Esophagus squamous epithelium (tissue), 5 donors: ENCODE measurements at places on chromosomes 12 and 14.
A peak's percentile ranks its signal among the peaks of the same experiment; 100 is the strongest.

DNA sequence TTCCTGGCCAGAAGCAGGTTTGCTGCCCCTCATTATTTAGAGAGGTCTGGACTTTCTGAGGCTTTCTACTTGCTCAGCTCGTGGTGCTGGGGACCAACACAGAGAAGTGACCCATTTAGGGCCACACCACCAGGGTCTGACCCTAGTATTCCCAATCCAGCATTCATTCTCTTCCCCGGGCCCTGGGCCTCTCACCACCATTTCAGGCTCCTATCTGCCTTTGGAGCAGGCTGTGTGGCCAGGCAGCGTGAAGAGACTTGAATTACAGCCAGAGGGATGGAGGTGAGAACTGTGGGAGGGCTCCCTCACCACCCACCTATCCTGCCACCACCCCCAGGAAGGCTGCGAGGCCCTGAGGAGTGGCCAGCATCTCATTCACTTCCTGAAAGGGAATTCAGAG is 24.6 kb downstream of the FAM222A start:
- H3K4me1 ChIP-seq = peaks cover 9% of the 10 kb centered on the region
- H3K27ac ChIP-seq = no peak overlapping the region
- H3K36me3 ChIP-seq = no peaks in the 10 kb centered on the region
- DNase-seq = no peak
- no peaks in the 10 kb centered on the region for H3K27me3 ChIP-seq

GRCh38 chr14:26213846-26214575 is 383.8 kb downstream of the NOVA1 start:
- H3K36me3 ChIP-seq = no peaks in the 10 kb centered on the region
- no peak for DNase-seq
- no peak overlapping the region for H3K27ac ChIP-seq
- H3K4me3 ChIP-seq = no peak overlapping the region
- H3K27me3 ChIP-seq = no peaks in the 10 kb centered on the region

- no peaks in the 10 kb centered on the region for H3K27me3 ChIP-seq
- DNase-seq = no peak
- H3K4me1 ChIP-seq = no peaks in the 10 kb centered on the region
Measured at GRCh38 chr12:77016606-77017005, 48.8 kb downstream of the E2F7 start.

- no peak for DNase-seq
- peaks cover 3% of the 10 kb centered on the region for H3K4me1 ChIP-seq
- H3K36me3 ChIP-seq = no peaks in the 10 kb centered on the region
- H3K27me3 ChIP-seq = no peaks in the 10 kb centered on the region
Measured at GRCh38 chr12:43835264-43835655, 621 bp upstream of the TMEM117 start.

GRCh38 chr12:24561882-24562770 is 386.8 kb downstream of the BCAT1 start:
- no peak for DNase-seq
- H3K4me3 ChIP-seq = peak overlapping the region; percentile 82
- H3K4me1 ChIP-seq = peaks cover 44% of the 10 kb centered on the region
- no peaks in the 10 kb centered on the region for H3K27me3 ChIP-seq

GRCh38 chr14:103923863-103924262 is 4.4 kb upstream of the TDRD9 start:
- H3K27ac ChIP-seq = no peak overlapping the region
- H3K36me3 ChIP-seq = no peaks in the 10 kb centered on the region
- H3K4me3 ChIP-seq = no peak overlapping the region
- H3K4me1 ChIP-seq = peaks cover 26% of the 10 kb centered on the region
- DNase-seq = no peak

DNA sequence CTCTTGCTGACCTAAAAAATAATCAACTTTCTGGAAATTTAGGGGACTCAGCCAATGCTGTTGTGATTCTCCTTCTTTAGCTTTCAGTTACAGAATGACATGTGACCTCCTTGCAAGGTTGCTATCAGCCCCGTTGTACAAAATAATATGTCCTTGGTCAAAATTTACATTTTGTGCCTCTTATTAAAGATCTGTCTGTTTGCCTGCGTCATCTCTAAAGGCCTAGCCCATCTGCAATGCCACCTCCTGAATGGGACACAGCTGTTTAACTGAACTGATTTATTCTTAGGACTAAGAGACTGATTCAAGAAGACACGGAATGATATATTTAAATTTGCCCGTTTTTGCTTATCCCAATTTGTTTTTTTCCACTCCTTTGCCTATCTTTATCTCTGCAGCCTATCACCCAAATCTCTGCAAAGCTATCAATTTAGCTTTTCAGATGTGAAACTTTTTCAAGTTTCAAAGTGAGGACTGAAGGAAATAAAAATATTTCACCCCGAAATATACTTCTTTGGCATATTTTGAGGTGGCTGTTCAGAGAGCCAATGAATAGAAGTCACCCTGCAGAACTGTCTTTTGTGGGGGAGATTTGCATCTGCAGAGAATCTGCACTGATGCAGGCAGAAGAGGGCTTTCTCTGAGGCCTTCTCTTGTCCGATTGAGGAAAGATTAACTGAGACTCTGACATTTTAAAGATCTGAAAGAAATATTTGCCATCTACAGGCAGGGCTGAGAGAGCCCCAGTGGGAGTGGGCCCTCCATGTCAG is 126.0 kb downstream of the VEZT start:
- no peaks in the 10 kb centered on the region for H3K27me3 ChIP-seq
- H3K36me3 ChIP-seq = no peaks in the 10 kb centered on the region
- H3K4me1 ChIP-seq = no peaks in the 10 kb centered on the region

DNA sequence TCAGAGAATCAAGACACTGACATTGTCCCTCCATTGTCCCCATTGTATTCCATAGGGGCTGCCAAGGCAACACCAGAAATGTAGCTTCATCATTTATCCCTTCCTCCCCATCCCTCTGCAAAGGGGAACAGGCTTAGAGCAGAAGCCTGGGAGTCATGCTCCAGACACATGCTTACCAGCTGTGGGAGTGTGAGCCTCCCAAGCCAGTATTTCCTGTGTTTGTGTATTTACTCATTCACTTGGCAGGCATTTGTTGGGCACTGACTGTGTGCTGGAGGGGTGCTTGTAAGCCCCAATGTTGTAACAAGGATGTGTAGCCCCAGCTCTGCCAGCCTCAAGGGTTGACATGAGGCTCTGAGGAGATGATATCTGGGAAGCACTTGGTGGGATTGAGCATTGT is 46.0 kb upstream of the TCL1A start:
- no peaks in the 10 kb centered on the region for H3K4me1 ChIP-seq
- H3K4me3 ChIP-seq = no peak overlapping the region
- no peaks in the 10 kb centered on the region for H3K36me3 ChIP-seq
- H3K27ac ChIP-seq = no peak overlapping the region

GRCh38 chr14:104229534-104230055 is 91.2 kb downstream of the KIF26A start:
- no peaks in the 10 kb centered on the region for H3K27me3 ChIP-seq
- no peaks in the 10 kb centered on the region for H3K36me3 ChIP-seq
- DNase-seq = no peak

- H3K27me3 ChIP-seq = no peaks in the 10 kb centered on the region
- DNase-seq = no peak
- peaks cover 10% of the 10 kb centered on the region for H3K4me1 ChIP-seq
- H3K36me3 ChIP-seq = no peaks in the 10 kb centered on the region
Measured at GRCh38 chr12:54201001-54201794, 12.4 kb upstream of the SMUG1 start.

DNA sequence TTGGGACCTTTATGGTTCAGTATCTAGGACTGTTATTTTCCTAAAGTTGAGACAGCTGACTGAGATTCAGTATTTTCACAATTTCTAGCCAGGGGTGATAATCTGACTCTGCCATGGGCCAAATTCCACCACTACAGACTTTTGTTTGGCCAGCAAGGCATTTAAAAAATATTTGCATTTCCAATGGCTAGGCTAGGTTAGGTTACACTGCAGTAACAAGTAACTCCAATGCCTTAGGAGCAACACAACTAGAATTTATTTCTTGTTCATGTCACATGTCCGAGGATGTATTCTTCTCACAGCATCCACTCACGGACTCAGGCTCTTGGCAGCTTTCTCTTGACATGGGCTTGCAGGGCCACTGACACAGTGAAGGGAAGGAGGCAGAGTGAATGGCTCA is 83.0 kb downstream of the CPSF2 start:
- H3K4me1 ChIP-seq = no peaks in the 10 kb centered on the region
- no peaks in the 10 kb centered on the region for H3K36me3 ChIP-seq
- DNase-seq = no peak
- no peaks in the 10 kb centered on the region for H3K27me3 ChIP-seq
- H3K27ac ChIP-seq = no peak overlapping the region

DNA sequence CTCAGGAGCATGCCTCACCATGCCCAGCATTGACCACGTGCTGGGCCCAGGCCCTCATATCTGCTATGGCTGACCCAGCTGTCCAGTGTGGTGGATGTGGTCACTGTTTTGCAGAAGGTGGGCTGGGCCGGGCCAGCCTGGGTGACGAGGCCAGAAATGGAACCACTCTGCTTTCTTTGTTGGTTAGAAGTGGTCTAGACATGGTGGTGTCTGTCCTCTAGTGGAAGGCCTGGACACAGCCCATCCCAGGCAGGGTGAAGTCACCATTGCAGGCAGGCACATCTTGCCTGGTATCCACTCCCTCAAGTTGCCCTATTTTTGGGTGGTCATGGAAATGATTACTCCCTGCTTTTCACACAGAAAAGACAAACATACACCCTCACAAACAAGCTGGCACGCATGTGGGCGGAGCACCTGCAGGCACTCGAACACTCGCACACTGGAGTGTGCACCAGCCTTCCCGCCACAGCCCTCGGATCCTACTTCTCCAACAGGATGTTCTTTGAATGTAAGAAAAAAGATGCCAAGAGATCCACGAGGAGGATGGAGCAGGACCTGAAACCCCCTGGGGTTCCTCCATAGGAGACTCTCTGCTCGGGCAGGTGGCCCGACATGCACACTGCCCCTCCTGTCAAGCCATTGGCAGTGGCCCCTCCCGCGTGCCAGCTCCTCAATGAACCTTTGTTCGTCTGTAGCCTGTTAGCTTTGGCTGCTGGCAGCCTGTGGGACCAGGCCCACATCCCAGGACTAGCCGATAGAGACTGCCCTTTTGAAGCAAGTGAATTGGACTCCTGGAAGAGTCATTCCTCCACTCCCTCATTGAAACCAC is 38.4 kb downstream of the MLXIP start:
- no peak for DNase-seq
- H3K4me3 ChIP-seq = no peak overlapping the region
- H3K36me3 ChIP-seq = no peaks in the 10 kb centered on the region
- no peak overlapping the region for H3K27ac ChIP-seq

DNA sequence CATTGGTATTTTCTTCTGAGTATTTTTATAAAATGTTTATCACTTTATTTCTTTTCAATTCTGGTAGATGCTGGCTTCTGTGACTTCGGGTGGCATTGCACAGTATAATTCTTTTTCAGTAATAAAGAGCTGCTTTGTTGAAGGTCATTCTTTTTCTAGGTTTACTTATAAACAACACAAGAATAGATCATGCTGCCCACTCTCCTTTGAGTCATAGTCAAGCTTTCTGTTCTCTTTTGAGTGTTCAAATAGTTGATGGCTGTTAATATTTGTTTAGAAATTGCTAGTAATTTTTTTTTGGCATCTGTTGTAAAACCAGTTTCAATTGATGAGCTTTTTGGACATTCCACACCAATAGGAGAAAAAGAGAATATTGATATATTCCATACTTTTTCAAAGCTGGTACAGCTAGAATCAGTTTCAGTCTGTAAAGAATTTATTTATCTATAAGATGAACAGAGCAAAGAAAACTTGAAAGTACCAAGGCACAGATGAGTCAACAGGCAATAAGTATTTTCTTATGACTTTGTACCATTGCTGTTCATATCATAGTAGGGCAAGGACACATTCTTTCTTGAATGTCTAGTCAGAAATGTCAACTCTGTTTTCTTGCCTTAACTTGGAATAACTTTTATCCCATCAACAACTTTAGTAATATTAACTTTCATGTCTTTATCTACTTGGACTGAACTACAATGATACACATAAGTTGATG is 513.0 kb upstream of the SEL1L start:
- no peak overlapping the region for H3K27ac ChIP-seq
- no peaks in the 10 kb centered on the region for H3K36me3 ChIP-seq
- no peaks in the 10 kb centered on the region for H3K27me3 ChIP-seq
- H3K4me1 ChIP-seq = no peaks in the 10 kb centered on the region

GRCh38 chr14:89040460-89041256 is 216.2 kb downstream of the TTC8 start:
- peaks cover 9% of the 10 kb centered on the region for H3K4me1 ChIP-seq
- H3K36me3 ChIP-seq = no peaks in the 10 kb centered on the region
- no peak for DNase-seq

- no peaks in the 10 kb centered on the region for H3K4me1 ChIP-seq
- no peak overlapping the region for H3K27ac ChIP-seq
- no peak overlapping the region for H3K4me3 ChIP-seq
- no peaks in the 10 kb centered on the region for H3K27me3 ChIP-seq
- no peak for DNase-seq
Measured at GRCh38 chr12:59643550-59643949, 47.7 kb downstream of the SLC16A7 start.

DNA sequence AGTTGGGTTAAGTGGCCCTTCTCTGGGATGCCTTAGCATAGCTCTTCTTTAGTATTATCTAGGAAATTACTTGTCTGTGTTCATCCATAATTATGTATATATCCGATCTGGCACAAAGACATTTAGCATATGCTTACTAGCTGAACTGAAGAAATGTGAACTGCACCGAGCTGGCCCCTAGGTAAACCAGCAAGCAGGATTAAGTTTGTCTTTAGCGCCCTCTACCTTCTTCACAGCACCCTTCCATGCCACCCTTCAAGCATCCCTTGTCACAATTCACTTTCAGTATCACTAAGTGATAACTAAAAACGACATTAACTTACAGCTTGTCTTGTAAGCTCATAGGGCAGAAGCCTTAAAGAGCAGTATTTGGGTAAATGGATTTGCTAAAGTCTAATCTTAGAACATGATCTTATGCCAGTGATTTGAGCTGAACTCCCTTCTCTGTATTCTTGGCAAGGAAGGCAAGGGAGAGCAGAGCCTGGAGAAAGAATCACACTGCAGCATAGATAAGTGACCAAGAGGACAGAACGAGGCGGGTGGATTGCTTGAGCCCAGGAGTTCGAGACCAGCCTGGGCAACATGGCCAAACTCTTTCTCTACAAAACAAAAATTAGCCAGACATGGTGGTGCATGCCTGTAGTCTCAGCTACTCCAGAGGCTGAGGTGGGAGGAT is 2.6 kb upstream of the HAL start:
- no peak overlapping the region for H3K27ac ChIP-seq
- H3K27me3 ChIP-seq = no peaks in the 10 kb centered on the region

- H3K36me3 ChIP-seq = no peaks in the 10 kb centered on the region
- H3K27ac ChIP-seq = peak overlapping the region; percentile 100
- no peak for DNase-seq
- H3K4me1 ChIP-seq = peaks cover 16% of the 10 kb centered on the region
Measured at GRCh38 chr12:22626406-22626805, 1.4 kb downstream of the ETNK1 start.
